ENCODE measurements at places on chromosomes 11 and 22. TPM values are rescaled to one million over a fixed set of nuclear protein-coding genes. Genes with fewer than 3 reads are reported as not detected.

DNA sequence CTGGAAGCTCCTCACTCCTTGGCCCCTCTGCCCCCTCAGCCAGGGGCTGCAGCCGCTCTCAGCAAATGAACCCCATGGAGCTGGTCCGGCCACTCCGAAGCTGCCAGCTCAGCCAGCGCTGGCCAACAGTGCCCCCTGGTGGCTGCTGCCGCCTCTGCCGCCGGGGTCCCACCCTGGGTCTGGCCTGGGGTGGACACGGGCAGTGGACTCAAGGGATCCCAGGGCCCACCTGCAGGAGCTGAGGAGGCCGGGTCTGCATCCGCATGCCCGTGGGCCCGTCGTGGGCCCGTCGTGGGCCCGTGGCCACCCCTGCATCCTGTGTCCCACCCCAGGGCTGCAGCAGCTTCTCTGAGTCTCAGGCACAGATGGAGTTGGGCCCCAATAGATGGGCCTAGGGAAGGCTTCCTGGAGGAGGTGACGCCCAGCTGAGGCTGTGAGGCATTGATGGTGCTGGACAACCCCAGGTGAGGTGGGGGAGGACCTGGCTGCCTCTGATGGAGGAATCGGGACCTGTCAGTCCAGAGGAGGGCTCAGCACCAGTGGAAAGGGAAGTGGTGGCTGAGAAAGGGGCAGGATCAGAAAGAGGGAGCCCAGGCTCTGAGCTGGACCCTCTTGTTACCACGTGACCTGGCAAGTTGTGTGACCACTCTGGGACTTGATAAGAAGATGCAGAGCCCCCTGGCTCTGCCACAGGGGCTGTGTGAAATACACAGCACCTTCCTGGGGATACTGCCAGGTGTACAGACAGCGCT is 522.3 kb downstream of the BRD1 start:
- no peaks in the 10 kb centered on the region for H3K36me3 ChIP-seq
- no peak overlapping the region for H3K4me3 ChIP-seq

Gene FOSL1
- total RNA-seq, result 0.20 TPM

Gene TIMM8B
- total RNA-seq, result 73.3 TPM

GRCh38 chr11:34349882-34350281 is 7.9 kb downstream of the ABTB2 start:
- no peaks in the 10 kb centered on the region for H3K27me3 ChIP-seq
- no peak overlapping the region for H3K27ac ChIP-seq
- H3K4me1 ChIP-seq, result peaks cover 20% of the 10 kb centered on the region
- H3K36me3 ChIP-seq, result no peaks in the 10 kb centered on the region
- no peak for DNase-seq
- no peak overlapping the region for H3K4me3 ChIP-seq

Gene SLC7A4
- 4.1 TPM for total RNA-seq

- H3K27me3 ChIP-seq, result no peaks in the 10 kb centered on the region
- H3K4me1 ChIP-seq, result peaks cover 20% of the 10 kb centered on the region
- H3K4me3 ChIP-seq, result no peak overlapping the region
Measured at GRCh38 chr11:71213696-71214552, 38.5 kb downstream of the SHANK2 start.

DNA sequence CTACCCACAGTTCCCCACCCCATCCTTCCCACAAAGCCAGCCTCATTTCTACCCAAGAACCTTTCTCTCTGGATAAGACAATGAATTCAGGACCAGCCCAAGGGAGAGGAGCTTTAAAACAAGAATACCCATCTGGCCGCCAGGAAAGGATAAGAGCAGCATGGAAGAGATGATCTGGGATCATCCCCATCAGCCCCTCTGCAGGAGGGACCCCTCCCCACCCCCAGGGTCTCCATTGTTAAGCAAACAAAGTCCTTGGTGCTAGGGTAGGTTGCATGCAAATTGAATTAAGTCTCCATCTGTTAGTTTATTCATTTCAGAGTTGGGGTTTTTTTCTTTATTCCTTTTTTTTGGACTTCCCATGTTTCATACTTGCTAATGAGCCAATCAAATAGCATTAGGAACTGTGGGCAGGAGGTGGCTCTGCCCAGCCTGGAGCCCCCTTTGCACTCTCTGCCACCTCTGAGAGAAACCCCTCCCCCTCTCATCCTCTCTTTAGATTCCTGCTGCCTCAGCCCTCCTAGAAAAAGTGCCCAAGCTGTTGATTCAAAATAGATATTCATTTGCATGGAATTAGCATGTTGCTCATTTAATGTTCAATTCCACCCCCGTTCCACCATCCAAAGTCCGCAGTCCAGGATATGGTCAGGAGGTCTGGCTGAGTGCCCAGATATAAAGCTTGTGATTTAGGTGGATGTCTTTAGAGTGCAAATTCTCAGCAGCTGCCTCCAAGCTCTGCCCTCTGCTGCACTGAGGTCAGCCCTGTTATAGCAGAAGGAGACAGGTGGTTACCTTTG is 138.5 kb upstream of the NCAM1 start:
- DNase-seq, result no peak
- peaks cover 4% of the 10 kb centered on the region for H3K4me1 ChIP-seq
- H3K4me3 ChIP-seq, result no peak overlapping the region
- no peak overlapping the region for H3K27ac ChIP-seq

DNA sequence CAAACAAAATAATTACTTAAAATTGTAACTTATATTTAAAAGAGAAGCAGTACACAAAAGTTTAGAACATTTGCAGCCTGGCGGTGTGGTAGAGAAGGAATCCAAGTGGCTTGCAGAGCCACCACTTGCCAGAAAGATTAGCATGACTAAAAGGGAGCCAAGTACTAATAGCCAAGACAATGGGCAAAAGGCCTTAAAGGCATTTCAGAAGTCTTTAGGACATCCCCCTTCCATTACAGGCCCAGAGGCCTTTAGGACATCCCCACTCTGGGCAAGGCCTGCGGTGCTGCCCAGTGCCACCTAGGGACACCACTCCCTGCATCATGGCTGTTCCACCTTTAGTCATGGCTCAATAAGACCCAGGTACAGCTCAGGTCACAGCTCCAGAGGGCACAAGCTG is 32.4 kb downstream of the TMEM225 start:
- H3K27ac ChIP-seq, result no peak overlapping the region
- H3K4me1 ChIP-seq, result no peaks in the 10 kb centered on the region
- no peak overlapping the region for H3K4me3 ChIP-seq
- no peaks in the 10 kb centered on the region for H3K27me3 ChIP-seq
- DNase-seq, result no peak

- H3K27me3 ChIP-seq, result no peaks in the 10 kb centered on the region
- peak overlapping the region; percentile 74 for H3K4me3 ChIP-seq
- H3K36me3 ChIP-seq, result no peaks in the 10 kb centered on the region
- peak overlapping the region; percentile 99 for H3K27ac ChIP-seq
Measured at GRCh38 chr11:65420979-65421793, 1.4 kb upstream of the NEAT1 start.

GRCh38 chr11:122440811-122441665 is 214.5 kb upstream of the UBASH3B start:
- peaks cover 12% of the 10 kb centered on the region for H3K4me1 ChIP-seq
- H3K27me3 ChIP-seq, result no peaks in the 10 kb centered on the region
- H3K4me3 ChIP-seq, result peak overlapping the region; percentile 68
- peak overlapping the region; percentile 87 for H3K27ac ChIP-seq

DNA sequence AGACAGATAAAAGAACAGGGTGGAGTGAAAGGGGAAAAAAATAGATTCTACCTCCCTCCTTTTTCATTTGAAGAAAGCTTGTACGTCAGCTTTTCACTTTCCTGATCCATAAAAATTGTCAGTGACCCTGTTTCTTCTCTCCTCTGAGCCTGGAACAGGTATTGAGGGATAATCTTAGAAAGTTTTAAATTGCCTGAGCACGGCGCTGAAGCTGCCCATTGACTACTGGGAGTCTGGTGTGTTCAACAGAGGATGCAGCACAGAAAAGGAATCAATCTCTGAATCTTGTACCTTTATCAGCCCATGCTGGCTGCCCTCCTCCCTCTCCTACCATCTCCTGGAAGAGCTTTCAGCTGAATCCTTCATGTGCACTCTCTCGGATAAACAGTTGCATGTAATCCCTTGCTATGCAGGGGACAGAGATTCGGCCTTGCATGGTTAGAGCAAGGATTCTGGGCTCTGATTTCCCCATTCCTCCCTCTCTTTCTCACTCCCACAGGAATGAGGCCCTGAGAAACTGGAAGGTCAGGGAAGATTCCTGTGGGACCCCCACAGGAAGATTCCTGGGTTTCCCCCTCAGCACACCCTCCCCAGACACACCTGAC is 162.4 kb upstream of the SYN3 start:
- H3K4me3 ChIP-seq, result no peak overlapping the region
- no peaks in the 10 kb centered on the region for H3K36me3 ChIP-seq
- no peaks in the 10 kb centered on the region for H3K4me1 ChIP-seq
- no peaks in the 10 kb centered on the region for H3K27me3 ChIP-seq
- no peak for DNase-seq
